ENCODE measurements at places on chromosomes 6 and 20. TPM values are rescaled to one million over a fixed set of nuclear protein-coding genes. Genes with fewer than 3 reads are reported as not detected.

DNA sequence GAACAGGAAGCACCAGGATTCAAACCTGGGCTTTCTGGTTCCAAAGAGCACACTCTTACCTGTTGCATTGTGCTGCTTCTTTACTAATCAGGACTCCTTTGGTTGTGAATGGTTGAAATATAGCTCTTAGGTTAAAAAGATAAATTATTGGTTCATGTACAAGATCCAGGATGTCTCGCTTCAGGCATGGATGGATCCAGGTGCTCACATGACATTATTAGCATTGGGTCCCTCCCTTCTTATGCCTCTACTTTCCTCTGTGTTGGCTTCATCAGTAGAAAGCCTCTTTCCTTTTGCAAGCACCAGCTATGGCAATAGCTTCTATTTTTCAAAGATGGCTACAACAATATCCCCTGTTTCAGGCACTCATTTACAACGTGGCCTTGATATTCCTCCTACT, 217.7 kb upstream of the SULF2 start:
- no peaks in the 10 kb centered on the region for H3K36me3 ChIP-seq
- no peak overlapping the region for H3K4me3 ChIP-seq
- DNase-seq, result no peak
- H3K4me1 ChIP-seq, result no peaks in the 10 kb centered on the region

DNA sequence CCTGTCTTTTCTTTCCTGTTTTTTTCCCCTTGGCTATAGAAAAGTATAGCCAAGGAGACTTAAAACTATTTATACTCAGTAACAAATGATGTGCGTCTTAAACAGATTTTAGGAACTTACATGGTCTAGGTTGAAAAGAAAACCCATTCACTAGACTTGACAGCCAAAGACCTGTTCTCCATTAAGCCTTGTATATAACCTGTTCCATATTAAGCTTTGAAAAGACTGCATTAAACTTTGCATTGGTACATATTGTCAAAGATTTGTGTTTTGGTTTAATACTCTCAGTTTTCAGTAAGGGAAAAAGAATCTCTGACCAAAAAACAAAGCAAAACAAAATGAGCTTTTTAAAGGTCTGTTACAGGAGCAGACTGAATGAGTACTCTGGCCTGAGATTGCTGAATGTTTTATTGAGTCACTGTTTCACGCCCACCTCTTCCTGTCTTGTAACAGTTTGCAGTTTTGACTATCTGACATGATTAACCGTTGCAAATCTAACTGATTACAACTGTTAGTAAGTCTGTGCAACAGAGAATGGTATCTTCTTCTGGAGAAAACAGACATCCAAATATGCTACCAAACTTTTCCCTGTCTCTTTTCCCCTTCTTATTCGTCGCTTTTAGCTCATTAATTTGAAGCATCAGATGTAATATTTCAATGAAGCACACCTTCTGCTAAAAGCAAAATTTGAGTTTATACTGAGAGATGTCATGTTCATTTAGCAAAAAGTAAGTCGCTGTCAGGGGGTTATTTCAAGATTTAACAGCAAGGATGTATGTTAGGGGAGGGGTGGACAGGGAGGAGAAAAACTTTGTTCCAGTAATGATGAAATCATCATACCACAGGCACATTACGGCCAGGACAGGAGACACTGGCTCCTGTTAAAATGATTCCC, 59.1 kb upstream of the SUPT3H start:
- H3K4me1 ChIP-seq, result peaks cover 16% of the 10 kb centered on the region
- no peak overlapping the region for H3K4me3 ChIP-seq
- no peaks in the 10 kb centered on the region for H3K27me3 ChIP-seq

- DNase-seq, result peak; percentile 88
- H3K4me3 ChIP-seq, result no peak overlapping the region
- H3K36me3 ChIP-seq, result no peaks in the 10 kb centered on the region
- peaks cover 6% of the 10 kb centered on the region for H3K4me1 ChIP-seq
- no peaks in the 10 kb centered on the region for H3K27me3 ChIP-seq
- peak overlapping the region; percentile 69 for H3K27ac ChIP-seq
These were observed 55.5 kb upstream of the PDE10A start for GRCh38 chr6:165718491-165718891.

- peak; percentile 18 for DNase-seq
- no peaks in the 10 kb centered on the region for H3K27me3 ChIP-seq
- no peaks in the 10 kb centered on the region for H3K36me3 ChIP-seq
- H3K4me1 ChIP-seq, result no peaks in the 10 kb centered on the region
These were observed 499.8 kb upstream of the PTCHD4 start for GRCh38 chr6:48610846-48611245.

GRCh38 chr6:170205534-170206316, 85.2 kb downstream of the DLL1 start:
- H3K36me3 ChIP-seq, result no peaks in the 10 kb centered on the region
- H3K27me3 ChIP-seq, result no peaks in the 10 kb centered on the region
- H3K27ac ChIP-seq, result no peak overlapping the region
- no peaks in the 10 kb centered on the region for H3K4me1 ChIP-seq
- H3K4me3 ChIP-seq, result no peak overlapping the region
- no peak for DNase-seq

DNA sequence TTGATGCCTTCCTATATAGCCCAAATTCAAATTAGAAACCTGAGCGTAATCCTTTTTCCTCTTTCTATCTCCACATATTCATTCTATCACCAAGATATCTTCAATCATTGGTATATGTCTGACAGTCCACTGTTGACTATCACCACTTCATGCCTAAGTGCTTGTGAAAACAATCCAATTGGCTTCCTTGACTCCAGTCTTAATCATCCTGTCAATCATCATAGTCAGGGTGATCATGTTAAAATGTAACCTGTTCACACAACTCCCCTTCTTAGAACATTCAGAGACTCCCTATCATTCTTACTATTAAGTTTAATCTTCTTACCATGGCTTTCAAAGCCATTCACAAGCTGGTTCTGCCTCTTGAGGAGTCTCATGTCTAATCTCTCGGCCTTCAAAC, 616.7 kb downstream of the PHF3 start:
- peaks cover 12% of the 10 kb centered on the region for H3K4me1 ChIP-seq
- no peak for DNase-seq
- no peaks in the 10 kb centered on the region for H3K27me3 ChIP-seq
- H3K27ac ChIP-seq, result no peak overlapping the region
- no peak overlapping the region for H3K4me3 ChIP-seq

DNA sequence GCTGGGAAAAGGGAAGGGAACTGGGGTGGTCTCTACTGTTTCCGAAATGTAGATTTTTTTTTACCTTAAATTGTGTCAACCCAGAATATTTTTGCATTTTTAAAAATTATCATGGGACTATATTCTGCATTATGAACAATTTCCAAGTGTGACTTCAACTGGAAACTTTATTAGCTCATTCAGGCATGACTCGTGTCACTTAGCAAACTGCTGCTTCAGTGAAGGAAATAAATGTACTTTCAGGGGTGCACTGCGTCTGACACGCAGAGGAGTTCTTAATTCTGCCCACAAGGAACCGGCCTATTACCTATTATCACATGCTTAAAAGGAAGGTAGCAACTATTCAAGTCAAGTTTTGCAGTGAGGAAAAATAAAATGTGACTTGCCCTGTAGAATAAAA, 291.3 kb upstream of the PRDM1 start:
- no peak for DNase-seq
- H3K27ac ChIP-seq, result no peak overlapping the region
- H3K27me3 ChIP-seq, result no peaks in the 10 kb centered on the region
- no peak overlapping the region for H3K4me3 ChIP-seq

- no peaks in the 10 kb centered on the region for H3K4me1 ChIP-seq
- no peaks in the 10 kb centered on the region for H3K36me3 ChIP-seq
- peaks cover 53% of the 10 kb centered on the region for H3K27me3 ChIP-seq
- no peak overlapping the region for H3K27ac ChIP-seq
- H3K4me3 ChIP-seq, result no peak overlapping the region
These were observed 8.5 kb upstream of the TRIM40 start for GRCh38 chr6:30127238-30128093.

GRCh38 chr20:3935956-3936340, 46.8 kb downstream of the PANK2 start:
- no peak for DNase-seq
- no peak overlapping the region for H3K27ac ChIP-seq
- H3K27me3 ChIP-seq, result no peaks in the 10 kb centered on the region
- H3K4me3 ChIP-seq, result no peak overlapping the region

DNA sequence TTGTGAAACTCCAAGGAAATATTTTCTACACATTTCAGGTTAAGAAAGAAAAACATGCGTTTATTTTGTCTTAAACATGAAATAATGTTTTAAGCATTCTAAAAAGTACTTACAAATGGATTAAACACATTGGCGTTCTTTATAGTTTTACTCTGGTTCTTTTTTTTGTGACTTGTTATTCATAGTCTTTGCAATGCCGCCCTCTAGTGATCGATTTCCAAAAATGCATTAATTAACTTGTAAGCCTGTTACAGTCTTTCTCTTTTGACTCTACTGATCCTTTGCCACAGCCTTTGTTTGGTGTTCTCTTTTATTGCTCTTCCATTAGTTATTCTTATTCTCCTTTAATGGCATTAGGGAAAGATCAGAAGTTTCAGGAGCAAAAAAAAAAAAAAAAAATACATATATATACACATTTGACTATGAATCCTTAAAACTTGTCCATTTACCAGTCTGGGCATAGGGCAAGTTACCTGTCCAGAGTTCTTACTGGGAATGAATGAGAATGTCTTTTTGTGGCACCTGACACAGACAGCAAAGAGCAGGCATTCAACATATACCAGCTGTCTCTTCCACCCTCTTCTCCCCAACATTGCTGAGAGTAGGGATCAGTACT, 59.9 kb downstream of the MACROD2 start:
- no peak overlapping the region for H3K4me3 ChIP-seq
- H3K4me1 ChIP-seq, result no peaks in the 10 kb centered on the region
- H3K27me3 ChIP-seq, result no peaks in the 10 kb centered on the region

- no peaks in the 10 kb centered on the region for H3K36me3 ChIP-seq
- no peaks in the 10 kb centered on the region for H3K4me1 ChIP-seq
- H3K4me3 ChIP-seq, result no peak overlapping the region
- no peak for DNase-seq
These were observed 80.0 kb downstream of the SESN1 start for GRCh38 chr6:109014606-109015005.

DNA sequence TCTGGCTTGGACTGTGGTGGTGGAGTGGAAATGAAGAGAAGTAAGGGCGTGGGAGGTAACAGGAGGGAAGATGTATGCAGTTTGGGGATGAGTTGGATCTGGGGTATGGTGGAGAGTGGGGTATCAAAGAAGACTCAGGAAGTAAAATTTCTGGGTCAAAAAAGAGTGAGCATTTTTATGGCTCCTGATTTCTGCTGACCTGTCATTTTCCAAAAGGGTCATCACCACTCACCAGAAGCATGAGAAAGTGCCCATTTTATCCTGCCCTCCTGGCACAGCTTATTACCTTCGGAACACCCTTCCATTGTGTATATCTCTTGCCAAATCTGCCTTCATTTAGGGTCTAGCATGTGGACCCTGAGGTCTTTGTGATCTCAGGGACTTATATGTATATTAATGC, 17.3 kb downstream of the TOX2 start:
- no peaks in the 10 kb centered on the region for H3K27me3 ChIP-seq
- 0 out of 2 replicates have a peak, but pooled peaks cover 1% of the 10 kb centered on the region for H3K36me3 ChIP-seq
- H3K4me1 ChIP-seq, result peaks cover 11% of the 10 kb centered on the region
- H3K4me3 ChIP-seq, result no peak overlapping the region
- H3K27ac ChIP-seq, result no peak overlapping the region
- DNase-seq, result no peak

DNA sequence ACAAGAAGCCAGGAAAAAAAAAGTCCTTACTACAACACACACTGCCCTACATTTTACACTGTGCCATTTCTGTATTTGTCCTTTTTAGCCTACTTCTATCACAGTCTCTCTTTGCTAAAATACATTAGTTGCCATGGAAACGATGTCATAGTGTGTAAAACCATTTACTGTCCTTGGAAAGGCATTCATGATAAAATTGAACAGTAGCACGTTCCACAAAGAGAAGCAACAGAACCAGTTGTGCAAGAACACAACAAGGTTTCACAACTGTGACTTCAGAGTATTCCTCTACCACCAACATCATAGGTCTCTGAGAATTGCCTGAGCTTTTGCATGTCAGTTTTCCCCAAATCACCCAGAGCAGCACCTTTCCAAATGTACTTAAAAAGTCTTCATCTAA, 20.5 kb downstream of the FYN start:
- H3K4me1 ChIP-seq, result no peaks in the 10 kb centered on the region
- no peaks in the 10 kb centered on the region for H3K27me3 ChIP-seq
- H3K36me3 ChIP-seq, result no peaks in the 10 kb centered on the region
- H3K4me3 ChIP-seq, result no peak overlapping the region
- DNase-seq, result peak; percentile 34

GRCh38 chr6:147170269-147170668, 33.9 kb upstream of the STXBP5 start:
- H3K4me3 ChIP-seq, result no peak overlapping the region
- DNase-seq, result peak; percentile 95

Gene GLP1R
- not detected for polyA plus RNA-seq

Gene THBD
- 0.07 TPM for polyA plus RNA-seq

Gene CALHM6
- 1.5 TPM for polyA plus RNA-seq

Gene GABRR1
- not detected for polyA plus RNA-seq

Gene GGTLC1
- polyA plus RNA-seq, result not detected

Gene KCNQ5
- polyA plus RNA-seq, result 1.1 TPM
